ENCODE measurements at places on chromosomes 4 and X.

DNA sequence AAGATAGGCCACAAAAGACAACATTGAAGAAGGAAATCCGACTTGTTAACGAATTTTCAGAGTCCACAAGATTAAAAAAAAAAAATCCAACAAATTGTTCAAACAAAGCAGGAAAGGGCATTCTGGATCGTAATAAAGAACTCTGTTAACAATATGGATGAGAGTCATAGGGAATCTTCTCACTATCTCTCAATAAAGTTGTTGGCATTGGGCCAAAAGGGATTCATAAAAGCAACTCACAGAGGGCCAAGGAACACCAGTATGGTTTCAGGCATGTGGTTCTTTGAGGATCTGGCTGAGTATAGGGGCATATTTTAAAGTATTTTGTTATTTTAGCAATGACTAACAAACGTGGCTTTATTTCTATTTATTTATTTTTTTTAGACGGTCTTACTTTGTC lies 49.5 kb downstream of the SHISA3 start:
- no peak for DNase-seq

DNA sequence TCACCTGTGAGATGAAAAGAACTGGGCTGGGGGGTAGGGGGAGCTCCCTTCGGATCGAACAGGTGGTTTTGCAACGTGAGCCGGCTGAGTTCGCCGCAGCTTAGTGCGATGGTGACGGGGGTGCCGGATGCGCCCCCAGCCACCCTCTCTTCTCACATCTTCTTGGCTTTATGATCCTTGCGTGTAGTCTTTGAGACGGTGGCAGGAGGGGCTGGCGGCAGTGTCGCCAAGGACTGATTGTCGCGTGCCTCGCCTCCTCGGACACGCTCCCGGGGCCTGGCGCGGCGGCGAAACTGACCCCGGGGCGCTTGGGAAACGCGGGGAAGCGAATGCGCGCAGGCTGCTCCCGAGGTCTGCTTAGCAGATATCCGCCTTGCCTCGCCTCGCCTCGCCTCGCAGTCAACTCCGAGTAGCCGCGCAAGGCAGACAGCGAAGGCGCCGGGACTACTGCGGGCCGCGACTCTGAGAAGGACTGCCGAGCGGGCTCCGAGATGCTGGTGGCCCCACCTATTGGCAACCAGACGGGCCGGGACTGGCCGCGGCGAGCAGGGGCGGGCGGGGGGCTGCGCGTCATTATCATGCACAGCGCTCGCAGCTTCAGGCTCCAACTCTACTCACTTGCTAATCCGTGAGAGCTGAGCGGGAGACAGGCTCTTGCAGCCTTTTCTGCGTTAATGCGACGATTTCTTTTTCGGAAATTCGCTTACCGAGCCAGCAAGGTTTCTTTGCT lies 1.5 kb downstream of the GRID2 start:
- no peak for DNase-seq

- DNase-seq = no peak
These were observed 8.0 kb downstream of the NUDT6 start for GRCh38 chr4:122914292-122914904.

- DNase-seq = no peak
These were observed 65.0 kb downstream of the COQ2 start for GRCh38 chr4:83219344-83220331.

DNA sequence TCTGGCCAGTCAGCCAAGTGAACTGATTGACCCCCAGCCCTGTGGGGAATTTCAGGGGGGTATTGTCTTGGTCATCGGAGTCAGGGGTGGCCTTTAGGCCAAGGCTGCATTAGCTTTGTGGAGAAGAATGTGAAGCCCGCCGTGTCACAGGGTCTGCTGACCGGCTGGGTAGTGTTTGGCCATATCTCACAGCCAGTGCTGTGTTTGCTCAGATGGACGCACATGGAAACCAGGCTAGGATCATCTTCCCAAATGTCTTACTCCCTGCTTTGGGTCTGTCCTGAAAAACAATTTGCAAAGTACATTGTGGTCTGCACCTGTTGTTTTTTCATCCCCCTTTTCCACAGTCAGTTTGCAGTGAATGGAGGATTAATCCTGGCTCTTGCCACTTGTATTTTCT lies 13.0 kb downstream of the TMEM164 start:
- no peak for DNase-seq

DNA sequence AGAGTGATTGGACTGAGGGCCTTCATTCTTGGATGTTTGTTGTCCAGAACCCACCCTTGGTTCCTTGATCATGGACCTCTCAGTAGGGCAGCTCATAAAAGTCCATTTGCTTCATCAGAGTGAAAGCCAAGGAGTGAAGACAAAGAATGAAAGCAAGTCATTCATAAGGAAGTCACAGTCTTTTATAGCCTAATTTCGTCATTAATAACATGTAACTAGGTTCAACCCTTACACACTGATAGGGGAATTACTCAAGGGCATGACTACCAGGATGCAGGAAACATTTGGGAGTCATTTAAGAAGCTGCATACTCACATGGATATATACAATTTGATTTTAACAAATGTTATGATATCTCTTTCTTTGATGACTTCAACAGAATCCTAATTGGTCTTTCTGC lies 95.2 kb downstream of the RPA4 start:
- DNase-seq = no peak

GRCh38 chr4:41111791-41112190 lies 102.6 kb downstream of the APBB2 start:
- DNase-seq = no peak

DNA sequence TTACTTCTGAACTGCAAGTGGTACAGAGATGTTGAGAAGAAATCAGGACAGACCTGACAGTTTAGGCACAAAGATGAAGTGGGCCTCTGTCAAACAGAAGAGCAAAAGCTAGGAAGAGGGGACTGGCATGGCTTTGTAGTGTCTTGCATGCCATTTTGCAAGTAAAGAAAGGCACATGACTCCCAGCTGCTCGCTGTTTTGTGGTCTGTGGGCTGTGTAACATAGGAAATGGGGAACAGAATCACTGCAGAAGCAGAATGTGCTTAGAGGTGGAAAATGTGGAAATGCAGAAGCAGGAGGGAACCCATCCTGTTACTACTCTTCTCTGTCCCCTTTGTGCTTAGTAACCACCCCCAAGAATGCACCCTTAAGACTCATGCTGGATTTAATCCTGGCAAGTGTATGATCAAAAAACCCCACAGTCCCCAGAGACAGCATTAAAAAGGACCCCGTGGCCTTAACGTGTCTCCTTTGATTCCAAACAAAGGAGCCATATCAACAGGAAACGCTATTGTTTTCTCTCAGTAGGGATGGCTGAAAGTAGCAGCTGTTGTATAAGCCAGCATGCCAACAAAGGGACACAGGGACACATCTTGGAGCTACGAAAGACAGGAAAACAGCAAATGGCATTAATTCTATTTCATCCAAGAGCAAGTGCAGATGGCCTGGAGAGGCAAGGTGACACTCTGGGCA lies 177.6 kb upstream of the GLRA2 start:
- no peak for DNase-seq

DNA sequence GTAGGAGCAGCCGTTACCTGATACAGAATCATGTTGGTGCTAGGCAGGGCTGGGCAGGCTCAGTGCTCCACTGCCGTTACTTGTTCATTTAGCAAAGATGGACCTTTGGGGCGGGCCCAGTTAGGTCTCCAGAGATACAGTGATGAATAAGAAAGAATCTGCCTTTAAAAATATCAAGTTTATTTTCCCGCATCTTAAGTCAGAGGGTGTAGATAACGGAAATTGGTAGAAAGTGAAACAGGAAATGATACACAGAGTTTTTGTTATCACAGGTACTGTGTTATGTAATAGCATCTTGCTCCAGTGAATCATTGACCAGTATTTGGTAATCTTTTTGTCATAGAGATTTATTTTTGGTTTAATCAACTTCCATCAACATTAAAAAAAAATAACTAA lies 5.5 kb downstream of the TMEM131L start:
- no peak for DNase-seq

DNA sequence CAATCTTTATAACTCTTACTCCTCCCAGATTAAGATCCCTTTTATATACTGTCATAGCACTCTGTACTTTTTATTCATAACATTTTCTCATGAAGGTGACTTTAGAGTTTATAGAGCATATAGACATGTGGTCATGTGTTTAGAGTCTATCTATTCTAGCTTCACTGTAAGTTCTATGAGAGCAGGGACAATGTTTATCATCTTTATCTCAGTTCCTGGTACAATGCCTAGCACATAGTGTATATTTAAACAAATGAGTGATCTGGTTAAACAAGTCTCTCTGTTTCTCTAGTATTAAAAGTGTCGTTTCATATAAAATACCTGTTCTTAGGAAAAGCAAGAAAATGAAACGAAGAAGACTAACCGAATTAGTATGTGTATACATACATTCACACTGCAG lies 3.2 kb downstream of the CXCL6 start:
- DNase-seq = no peak

- no peak for DNase-seq
These were observed 74.0 kb downstream of the GALNT7 start for GRCh38 chr4:173242466-173243250.

DNA sequence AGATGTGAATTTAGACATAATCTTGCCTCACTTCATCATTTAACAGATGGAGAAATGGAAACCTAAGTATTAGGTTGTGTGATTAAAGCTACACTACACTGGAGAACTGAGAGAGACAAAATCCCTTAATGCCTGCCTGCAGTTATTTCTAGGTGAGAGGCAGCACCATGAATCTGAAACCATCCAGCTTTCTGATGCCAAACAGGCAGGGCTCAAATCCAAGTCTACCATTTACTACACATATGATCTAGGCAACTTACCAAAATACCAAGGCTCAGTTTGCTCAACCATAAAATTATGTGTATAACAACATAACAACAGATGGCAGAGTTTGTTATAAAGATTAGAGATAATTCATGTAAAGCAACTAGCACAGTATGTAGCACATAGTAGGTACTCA lies 38.7 kb downstream of the GABRA4 start:
- no peak for DNase-seq

- no peak for DNase-seq
These were observed 329.2 kb upstream of the KLF3 start for GRCh38 chr4:38334791-38335190.

- DNase-seq = no peak
These were observed 40.6 kb downstream of the DCHS2 start for GRCh38 chr4:154450966-154451365.

GRCh38 chr4:41969671-41970070 lies 11.9 kb upstream of the DCAF4L1 start:
- no peak for DNase-seq

DNA sequence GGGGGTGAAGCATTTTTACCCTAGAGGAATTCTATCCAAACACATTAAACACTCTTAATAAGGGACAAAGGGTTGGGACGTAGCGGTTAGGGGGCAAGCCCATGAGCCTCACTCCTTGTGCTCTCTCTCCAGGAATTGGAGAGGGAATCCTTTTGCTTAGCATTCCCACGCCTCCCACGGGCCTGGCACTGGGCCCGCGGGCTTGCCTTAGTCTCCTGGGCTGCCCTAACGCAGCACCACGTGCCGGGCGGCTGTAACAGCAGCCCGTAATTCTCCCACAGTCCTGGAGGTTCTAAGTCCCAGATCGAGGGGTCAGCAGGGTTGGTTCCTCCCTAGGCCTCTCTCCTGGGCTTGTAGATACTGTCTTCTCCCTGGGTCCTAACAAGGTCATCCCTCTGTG lies 67.5 kb downstream of the TBL1X start:
- DNase-seq = no peak

DNA sequence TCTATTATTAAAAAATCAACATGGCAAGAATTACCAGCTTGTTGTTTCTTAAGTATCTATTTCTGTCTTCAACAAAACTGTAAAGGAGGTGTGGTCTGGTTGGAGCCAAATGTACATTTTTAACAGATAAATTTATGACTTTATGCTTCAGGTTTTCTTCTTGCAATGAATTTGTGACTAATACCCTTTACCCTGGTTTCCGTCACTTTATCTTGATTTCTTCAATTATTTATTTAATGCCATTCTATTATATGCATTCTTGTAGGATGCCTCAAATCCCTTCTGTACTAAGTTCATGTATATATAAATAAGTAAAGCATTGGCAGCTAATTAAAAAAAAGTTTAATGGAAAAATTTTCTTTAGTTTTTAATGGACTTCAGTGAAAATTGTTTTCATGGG lies 41.5 kb upstream of the ANXA3 start:
- no peak for DNase-seq

- DNase-seq = no peak
These were observed 2158.6 kb upstream of the TENM3 start for GRCh38 chr4:180084561-180084960.

DNA sequence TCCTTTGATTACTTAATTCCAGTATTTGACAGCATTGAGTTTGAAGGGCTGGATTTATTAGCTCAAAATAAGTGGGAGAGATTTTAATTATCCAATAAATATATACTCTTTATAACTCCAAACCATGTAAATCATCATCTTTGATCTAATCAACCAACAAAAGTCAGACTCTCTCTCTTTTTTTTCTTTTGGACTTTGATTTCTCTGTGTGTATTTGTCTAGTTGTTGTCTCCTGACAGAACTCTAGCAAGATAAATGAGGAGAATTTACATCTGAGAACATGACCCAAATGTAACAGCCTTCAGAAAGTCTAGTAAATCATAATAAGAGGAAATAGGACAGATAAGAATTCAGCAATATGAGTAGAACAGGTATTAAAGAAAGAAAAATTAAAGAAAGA lies 567.1 kb downstream of the PPARGC1A start:
- no peak for DNase-seq

GRCh38 chrX:13219991-13220764 lies 99.7 kb downstream of the ATXN3L start:
- no peak for DNase-seq

DNA sequence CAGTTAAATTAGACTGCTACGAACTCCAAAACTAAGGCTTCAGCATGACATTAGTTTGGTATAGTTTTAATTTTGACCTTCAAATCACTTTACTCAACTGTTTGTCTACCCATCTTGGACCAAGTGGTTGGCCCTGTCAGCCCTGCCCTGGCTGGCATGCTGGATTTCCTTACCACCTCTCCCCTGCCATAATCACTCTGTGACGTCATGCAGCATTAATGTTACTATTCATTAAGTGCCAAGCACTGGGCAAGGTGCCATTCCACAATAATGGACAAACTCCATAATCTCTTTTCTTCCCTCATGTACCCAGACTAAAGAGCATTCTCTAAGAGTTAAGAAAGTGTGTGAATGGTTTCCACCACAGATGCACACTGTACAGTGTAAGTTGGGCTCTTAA lies 277.0 kb upstream of the INTU start:
- DNase-seq = no peak

- no peak for DNase-seq
These were observed 62.0 kb upstream of the MAGEB2 start for GRCh38 chrX:30153175-30153880.

Measured in AG04449 (cell line).